GM04503 (cell line): ENCODE measurements at places on chromosomes 16 and 17.

- no peak for DNase-seq
Measured at GRCh38 chr16:2809149-2809760, 7.8 kb upstream of the PRSS21 start.

- DNase-seq, result no peak
Measured at GRCh38 chr16:17076818-17077498, 393.8 kb downstream of the XYLT1 start.

DNA sequence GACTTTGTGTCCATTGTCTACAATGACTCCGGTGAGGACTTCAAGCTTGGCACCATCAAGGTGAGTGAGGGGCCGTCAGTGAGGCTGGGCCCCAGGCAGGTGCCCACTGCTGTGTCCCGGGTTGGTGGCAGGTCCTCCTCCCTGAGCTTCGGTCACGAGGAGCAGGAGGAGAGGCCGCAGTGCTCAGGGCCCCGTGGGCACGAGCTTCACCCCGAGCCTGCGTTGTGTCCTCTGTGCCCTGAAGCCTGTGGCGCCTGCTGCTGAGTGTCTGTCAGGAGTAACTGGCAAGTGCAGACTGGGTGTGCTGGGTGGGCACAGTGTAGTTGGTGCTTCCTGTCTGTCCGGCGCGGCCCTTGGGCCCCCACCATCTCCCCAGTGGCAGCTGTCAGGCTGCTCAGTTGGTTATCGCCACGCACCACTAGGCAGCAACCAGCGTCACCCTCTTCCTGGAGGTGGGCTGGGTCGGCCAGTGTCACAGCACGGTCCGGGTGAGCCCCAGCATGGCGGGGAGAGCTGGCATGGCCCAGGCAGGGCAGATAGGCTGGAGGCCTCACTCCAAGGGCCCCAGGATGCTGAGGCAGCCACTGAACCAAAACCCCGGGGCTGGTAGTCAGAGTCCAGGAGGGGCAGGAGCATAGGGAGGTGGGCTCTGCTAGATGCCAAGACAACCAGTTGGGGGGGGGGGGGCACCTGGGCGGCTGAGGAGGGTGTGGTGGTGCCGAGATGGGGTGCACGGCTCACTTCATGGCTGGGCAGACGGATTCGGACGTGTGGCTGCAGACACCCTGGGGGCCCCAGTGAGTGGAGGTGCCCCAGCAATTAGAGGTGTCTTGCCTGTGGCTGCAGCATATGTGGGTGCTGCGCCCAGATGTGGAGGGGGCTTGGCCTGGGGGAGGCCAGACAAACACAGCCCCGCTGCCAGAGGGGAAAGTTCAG lies 39.3 kb downstream of the TSC2 start:
- DNase-seq, result no peak

- DNase-seq, result no peak
Measured at GRCh38 chr17:6517062-6517461, 39.3 kb downstream of the PITPNM3 start.
